ENCODE measurements at places on chromosomes 1 and 21. TPM values are rescaled to one million over a fixed set of nuclear protein-coding genes. Genes with fewer than 3 reads are reported as not detected.

MPL gene
- total RNA-seq: not detected

GRCh38 chr1:191699343-191699742 is 458.9 kb upstream of the RGS18 start:
- H3K4me3 ChIP-seq: no peak overlapping the region
- H3K27me3 ChIP-seq: no peaks in the 10 kb centered on the region
- no peak for DNase-seq
- no peaks in the 10 kb centered on the region for H3K36me3 ChIP-seq
- no peaks in the 10 kb centered on the region for H3K4me1 ChIP-seq

DNA sequence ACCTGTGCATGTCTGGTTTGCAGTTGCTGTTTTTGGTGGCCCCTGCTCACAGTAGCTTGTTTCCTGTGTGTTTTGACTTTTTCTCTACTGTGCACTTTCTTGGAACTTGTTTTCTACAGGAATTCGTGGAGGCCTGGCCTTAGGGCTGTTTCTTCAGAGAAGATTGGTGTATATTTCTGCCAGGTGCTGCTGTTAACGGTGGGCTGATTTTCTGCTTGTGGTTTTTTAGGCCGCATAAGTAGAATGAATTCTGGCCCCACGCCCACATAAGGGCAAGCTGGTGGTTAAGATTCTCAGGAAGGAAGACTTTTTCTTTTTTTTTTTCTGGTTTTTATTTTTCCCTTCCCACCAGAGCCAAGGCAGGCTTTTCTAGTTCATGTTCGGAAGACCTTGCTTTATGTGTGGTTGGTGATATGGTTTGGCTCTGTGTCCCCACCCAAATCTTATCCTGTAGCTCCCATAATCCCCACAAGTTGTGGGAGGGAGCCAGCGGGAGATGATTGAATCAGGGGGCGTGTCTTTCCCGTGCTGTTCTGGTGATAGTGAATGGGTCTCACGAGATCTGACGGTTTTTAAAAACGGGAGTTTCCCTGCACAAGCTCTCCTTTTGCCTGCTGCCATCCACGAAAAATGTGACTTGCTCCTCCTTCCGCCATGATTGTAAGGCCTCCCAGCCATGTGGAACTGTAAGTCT is 71.5 kb upstream of the DISP3 start:
- peak overlapping the region; percentile 56 for H3K27ac ChIP-seq
- peak; percentile 90 for DNase-seq
- H3K27me3 ChIP-seq: peaks cover 7% of the 10 kb centered on the region
- peaks cover 41% of the 10 kb centered on the region for H3K4me1 ChIP-seq
- H3K4me3 ChIP-seq: peak overlapping the region; percentile 5

- no peak for DNase-seq
- peaks cover 50% of the 10 kb centered on the region for H3K4me1 ChIP-seq
- peaks cover 30% of the 10 kb centered on the region for H3K36me3 ChIP-seq
These were observed 898 bp downstream of the C1orf174 start for GRCh38 chr1:3898994-3899753.

DNA sequence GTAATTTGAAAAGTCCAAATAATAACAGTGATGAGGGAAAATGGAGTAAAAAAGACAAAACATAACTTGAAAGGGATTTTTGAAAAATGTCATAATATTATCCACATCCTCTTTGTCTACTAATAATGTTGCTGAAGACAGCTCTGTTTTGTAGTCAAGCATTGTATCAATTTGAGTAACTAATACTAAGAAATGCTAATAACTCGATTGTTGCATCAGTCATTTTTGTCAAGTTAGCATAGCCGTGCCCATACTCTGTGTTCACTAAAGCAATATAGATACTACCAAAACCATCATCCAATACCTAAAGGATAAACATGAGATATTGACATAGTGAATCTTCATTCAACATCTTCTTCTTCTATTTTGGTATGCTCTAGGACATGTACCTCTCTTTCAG is 17.3 kb downstream of the PDC start:
- H3K4me1 ChIP-seq: peaks cover 11% of the 10 kb centered on the region
- no peaks in the 10 kb centered on the region for H3K36me3 ChIP-seq
- no peak overlapping the region for H3K27ac ChIP-seq
- DNase-seq: no peak
- no peaks in the 10 kb centered on the region for H3K27me3 ChIP-seq

DNA sequence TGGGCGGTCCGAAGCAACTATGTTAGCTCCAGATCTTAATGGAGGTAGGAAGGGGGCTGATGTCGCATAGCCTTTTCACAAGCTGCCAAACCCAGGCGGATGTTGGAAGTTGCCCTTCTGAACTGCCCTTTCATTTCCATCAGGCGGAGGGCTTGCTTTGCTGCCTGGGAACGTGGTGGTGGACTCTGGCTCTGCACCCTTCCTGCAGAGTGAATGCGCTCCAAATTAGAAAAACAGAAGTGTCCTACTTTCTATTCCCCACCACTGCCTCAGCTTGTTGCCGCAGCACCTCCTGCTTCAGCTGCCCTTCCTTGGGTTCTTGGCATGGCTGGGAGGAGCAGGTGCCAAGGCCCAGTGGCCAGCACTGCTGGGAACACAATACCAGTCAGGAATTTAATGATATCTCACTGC is 60.6 kb downstream of the AK4 start:
- peaks cover 2% of the 10 kb centered on the region for H3K36me3 ChIP-seq
- no peak overlapping the region for H3K4me3 ChIP-seq
- no peak overlapping the region for H3K27ac ChIP-seq
- peaks cover 22% of the 10 kb centered on the region for H3K4me1 ChIP-seq

- H3K27me3 ChIP-seq: no peaks in the 10 kb centered on the region
- H3K27ac ChIP-seq: peak overlapping the region; percentile 99
- peak; percentile 62 for DNase-seq
- H3K36me3 ChIP-seq: peaks cover 27% of the 10 kb centered on the region
These were observed 755 bp upstream of the THRAP3 start for GRCh38 chr1:36223381-36223995.

GRCh38 chr1:103497404-103497803 is 28.1 kb upstream of the RNPC3 start:
- H3K36me3 ChIP-seq: no peaks in the 10 kb centered on the region
- H3K4me3 ChIP-seq: no peak overlapping the region
- no peak for DNase-seq
- peaks cover 8% of the 10 kb centered on the region for H3K27me3 ChIP-seq
- no peaks in the 10 kb centered on the region for H3K4me1 ChIP-seq
